ENCODE measurements at places on chromosomes 7 and 10.

DNA sequence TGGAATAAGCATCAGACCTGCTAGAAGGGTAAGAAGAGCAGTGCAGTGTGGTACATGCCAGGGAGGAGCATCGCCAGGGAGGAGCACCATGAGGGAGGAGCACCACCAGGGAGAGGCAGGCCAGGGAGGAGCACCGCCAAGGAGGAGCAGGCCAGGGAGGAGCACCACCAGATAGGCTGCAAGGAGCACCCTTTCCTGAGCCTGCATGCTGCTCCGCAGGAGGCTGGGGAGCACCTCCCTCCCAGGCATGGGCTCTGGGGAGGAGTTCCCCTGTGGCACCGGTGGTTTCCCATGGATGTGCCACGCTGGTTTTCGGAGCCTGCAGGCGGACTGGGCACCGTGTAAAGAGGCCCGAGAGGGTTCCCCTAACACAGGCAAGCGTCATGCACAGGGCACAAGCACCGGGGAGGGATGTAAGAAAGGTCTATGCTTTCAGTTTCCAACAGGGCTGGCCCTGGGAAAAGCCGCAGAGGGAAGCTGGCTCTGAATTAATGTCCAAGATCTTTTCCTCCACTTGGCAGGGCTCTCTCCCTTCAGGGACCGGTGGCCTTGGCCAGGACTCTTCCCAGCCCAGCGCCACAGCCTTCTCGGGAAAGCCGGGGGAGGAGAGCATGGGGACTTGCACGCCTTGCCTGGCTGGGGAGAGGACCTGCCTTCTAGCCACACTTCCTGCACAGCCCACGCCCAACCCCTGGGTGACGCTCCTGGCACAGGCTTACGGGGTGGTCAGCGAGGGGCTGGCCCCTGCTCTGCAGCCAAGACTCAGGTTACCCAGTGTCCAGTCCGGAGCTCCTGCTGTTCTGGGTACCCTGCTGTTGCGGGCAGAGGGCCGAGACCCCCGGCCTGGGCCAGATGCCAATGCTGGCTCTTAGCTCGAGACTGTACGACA is 11.5 kb upstream of the GPER1 start:
- no peak for DNase-seq

GRCh38 chr10:58734664-58735063 is 222.0 kb downstream of the BICC1 start:
- no peak for DNase-seq

GRCh38 chr7:90216080-90216674 is 4.6 kb downstream of the STEAP2 start:
- no peak for DNase-seq

- DNase-seq, result no peak
Measured at GRCh38 chr7:12456506-12456905, 52.8 kb upstream of the VWDE start.

DNA sequence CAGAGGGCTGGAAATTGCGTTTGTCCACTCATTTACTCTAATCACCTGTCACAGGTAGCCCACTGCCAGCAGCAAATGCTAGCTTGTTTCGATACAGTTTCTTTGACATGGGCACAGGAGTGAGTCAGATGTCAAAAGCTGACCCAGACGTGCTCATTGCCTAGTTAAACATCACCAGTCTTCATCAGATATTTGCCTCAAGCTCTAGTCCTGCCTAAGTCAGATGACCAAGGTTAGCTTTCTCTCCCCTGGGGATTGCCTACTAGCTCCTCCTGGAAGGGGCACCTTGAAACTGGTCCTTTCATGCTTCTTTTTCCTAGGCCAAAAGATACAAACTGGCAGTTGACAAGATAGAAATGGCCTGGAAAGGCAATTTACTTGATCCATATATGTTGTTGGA is 35.2 kb downstream of the GPAM start:
- no peak for DNase-seq

DNA sequence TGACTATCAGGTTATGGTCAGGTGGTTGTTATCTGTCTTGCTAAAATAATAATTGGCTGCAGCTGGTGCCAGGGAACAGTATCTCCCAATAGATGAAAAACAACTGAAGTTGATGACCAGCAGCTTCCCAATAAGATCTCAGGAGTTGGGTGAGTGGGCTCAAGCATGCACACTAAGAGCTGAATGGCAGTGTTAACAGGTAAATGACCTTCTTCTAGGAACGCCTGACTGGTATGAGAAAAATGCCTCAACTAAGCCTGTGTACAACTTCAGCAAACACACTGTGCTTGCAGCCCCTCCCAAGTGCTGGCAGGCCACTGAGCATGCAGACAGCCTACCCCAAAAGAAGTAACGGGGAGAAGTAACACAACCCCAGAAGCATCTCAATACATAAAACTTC is 636.9 kb downstream of the ACTR3B start:
- no peak for DNase-seq

- DNase-seq, result no peak
Measured at GRCh38 chr7:135186841-135187253, 16.3 kb upstream of the CYREN start.

DNA sequence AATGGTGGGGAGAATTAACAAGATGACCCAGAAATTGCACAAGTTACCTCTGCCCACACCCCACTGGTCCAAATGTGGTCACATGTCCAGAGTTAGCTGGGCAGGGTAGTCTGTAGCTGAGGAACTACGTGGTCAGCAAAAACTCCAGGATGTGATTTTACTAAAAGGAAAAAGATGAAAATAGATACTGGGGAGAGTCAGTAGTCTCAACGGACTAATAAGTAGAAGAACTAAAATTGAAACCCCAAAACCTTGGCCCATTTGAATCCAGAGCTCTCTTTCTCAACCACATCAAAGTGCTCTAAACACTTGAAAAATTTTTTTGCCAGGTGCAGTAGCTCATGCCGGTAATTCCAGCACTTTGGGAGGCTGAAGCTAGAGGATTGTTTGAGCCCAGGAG is 146.3 kb downstream of the SKIDA1 start:
- DNase-seq, result no peak

GRCh38 chr7:133165529-133165928 is 83.6 kb upstream of the CHCHD3 start:
- DNase-seq, result no peak

- DNase-seq, result no peak
Measured at GRCh38 chr10:93468461-93469213, 13.5 kb downstream of the MYOF start.

GRCh38 chr7:142745745-142746144 is 3.5 kb upstream of the PRSS1 start:
- no peak for DNase-seq

DNA sequence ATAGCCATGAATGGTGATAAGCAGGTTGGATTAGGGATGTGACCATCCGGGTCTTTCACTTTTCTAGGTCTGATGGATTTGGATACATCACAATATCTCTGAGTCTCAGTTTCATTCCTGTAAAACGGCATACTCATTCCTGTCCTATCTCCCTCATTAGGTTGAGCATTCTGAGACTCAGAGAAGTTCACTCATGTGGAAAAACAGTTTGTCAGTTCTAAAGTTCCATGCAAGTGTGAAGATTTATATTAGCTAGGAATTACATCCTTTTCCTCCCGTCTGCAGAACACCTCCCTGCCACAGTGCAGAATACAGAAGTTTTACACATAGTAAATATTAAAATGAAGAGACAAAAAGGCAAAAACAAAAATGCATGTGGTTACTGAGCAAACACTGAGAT is 94.2 kb upstream of the SLC25A13 start:
- DNase-seq, result no peak

DNA sequence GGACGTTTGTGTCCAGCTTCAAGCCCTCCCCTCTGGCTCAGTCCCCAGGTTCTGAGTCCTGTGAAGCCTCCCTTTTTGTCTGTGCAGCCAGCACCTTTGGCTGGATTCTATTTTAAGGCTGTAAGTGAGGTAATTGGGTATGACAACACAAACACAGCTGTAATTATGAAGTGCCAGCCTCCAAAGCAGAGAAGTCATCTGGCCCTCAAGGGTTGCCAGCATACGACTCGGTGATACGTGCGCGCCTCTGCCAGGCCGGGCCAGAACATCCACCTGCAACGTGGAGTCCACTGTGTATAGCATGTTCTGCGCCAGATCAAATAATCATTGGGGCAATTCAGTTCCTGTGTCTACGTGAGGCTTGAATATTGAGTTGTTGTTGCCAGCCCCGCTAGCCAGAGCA is 6.7 kb upstream of the FAM180A start:
- DNase-seq, result no peak

GRCh38 chr7:134827889-134828288 is 48.5 kb downstream of the CALD1 start:
- DNase-seq, result no peak

DNA sequence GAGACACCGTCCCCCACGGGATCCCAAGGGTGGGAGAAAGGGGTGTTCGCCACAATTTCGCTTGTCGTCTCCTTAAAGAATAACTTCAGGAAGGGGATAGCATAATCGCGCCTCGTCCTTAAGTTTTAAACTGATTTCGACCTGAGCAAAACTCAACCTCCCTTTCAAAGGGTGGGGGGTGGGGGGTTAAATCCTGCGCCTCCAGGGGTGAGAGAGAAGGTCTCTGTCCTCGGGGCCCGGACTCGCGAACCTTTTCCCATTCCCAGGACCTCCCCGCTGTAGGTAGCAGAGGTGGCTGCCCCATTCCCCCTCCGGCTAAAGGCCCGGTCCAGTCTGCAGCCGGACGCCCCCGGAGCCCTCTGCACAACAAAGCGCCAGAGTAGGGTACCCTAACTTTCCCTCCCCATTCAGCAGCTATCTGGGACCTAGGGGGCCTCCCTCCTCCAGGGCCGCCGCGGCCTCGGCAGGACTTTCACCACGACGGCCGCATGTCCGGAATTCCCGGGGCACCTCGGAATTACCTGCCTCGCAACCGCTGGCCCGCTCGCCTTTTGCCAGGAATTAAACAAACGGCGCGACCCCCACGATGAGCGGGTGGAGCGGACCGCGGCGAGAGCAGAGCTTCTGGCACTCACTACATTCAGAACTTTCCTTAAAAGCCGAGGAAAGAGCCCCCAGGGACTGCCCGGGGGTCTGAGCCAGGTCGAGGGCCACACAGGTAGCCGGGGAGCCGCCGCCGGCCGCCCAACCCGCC is 1.7 kb downstream of the CDK6 start:
- no peak for DNase-seq

GRCh38 chr7:52794621-52795020 is 240.8 kb upstream of the POM121L12 start:
- no peak for DNase-seq

DNA sequence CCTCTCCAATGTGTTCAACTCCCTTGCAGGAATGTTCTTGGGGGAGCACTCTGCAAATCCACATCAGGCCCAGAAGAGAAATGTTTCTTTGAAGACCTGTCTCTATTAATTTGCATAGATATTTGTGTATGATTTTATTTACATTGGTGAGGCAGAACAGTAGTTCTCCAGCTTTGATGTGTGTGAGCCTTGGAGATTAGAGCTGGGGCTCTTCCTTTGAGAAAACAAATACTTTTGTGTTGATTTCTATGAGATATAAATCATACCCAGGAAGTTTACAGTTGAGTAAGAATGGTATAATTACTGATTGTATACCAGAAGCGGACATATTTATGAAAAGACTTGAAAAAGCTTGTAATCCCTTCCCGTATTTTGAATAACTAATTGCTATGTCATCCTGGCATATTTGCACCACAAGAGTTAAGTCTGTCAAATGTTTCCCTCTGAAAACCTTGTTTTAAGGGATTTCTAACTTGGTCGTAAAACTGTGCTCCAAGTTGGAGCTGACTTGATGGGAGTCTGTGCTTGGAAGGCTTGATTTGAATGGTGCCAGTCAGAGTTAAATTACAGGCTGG is 468.5 kb downstream of the LRMDA start:
- DNase-seq, result no peak

DNA sequence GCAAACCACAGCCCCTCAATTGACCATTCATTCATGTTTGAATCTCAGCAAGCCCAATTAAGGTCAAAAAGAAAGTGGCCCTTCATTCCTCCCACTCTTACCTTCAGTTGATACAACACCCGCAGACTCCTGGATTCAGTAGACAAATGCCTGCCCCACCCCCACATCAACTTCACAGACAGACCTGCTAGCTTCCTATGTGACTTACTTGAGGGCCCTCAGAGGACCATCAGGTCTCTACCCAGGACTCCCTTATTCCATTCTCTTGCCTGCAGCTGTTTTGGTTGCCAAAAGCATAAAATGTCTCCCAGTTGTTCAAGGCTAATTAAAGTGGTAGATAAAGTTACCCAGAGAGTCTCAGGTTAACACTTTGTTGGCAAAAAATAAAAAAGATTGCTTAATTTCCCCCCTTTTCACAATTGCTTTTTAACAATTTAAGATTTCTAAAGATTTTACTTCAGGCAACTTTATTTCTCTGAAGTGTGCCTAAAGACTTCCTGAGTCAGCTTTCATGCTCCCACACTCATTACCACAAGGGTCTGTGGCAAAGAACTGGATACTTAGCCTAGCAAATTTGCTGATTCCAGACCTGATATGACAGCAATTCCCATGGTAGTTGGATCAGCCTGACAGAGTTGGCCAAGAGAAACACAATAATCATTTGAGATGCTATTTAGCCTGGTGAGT is 3.3 kb upstream of the MTERF1 start:
- no peak for DNase-seq

DNA sequence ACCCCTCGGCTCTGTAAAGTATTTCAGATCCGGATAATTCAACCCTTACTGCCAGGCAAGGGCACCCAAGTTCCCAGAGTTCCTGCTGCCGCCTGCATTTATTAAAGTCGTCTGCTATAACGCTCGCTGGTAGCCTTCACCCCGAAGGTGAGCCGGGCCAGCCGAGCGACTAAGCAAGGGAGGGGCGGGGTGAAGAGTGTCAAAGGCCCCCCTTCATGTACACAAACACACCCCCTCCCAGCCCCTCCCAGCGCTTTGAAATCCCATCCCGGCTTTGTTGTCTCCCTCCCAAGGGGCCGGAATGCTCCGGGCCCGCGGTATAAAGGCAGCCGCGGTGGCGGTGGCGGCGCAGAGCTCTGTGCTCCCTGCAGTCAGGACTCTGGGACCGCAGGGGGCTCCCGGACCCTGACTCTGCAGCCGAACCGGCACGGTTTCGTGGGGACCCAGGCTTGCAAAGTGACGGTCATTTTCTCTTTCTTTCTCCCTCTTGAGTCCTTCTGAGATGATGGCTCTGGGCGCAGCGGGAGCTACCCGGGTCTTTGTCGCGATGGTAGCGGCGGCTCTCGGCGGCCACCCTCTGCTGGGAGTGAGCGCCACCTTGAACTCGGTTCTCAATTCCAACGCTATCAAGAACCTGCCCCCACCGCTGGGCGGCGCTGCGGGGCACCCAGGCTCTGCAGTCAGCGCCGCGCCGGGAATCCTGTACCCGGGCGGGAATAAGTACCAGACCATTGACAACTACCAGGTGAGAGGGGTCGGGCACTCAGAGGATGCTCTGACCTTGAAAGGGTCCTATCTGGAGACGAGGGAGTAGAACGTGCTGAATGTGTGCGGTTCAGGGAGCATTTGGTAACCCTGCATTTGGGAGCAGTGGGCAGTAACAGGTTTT is at the start of gene DKK1:
Gene DKK1, plus strand, starts transcription at position 349 of the 889 bp plus-strand sequence. Its CDS starts 154 bp downstream, at position 503.
- no peak for DNase-seq

- DNase-seq, result no peak
Measured at GRCh38 chr7:142894112-142894984, 8.8 kb upstream of the TRPV6 start.

- no peak for DNase-seq
Measured at GRCh38 chr7:96870934-96871333, 134.4 kb upstream of the DLX6 start.

DNA sequence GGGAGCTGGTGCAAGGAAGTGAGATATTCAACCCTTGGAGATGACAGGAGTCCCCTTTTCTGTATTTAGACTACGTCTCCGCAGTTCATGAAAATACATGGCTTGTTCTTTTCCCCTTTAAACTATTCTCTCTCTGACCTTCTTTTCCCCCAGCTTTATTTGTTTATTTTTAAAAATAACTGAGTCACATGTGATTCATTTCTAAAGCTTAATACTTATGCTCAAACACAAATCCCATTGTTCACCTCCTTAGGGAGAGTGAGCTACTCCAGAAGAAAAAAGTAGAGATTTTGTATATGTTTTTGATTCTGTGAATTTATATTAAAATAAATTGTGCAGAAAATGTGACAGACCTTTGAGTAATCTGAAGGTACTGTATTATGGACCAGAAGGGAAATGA is 35.9 kb upstream of the FZD1 start:
- DNase-seq, result no peak

Data from activated CD4-positive, alpha-beta T cell treated with anti-CD3 and anti-CD28 coated beads, Interleukin-2, amount 50 U/mL, for 24 hours (primary cell).